8988T (cell line): ENCODE measurements at places on chromosomes 12 and 14.

GRCh38 chr12:92073094-92073493 lies 72.6 kb downstream of the BTG1 start:
- DNase-seq: no peak

GRCh38 chr12:72272091-72272661 lies at the start of gene TRHDE:
TRHDE (plus strand) TSS chr12:72272370; CDS start chr12:72272644, 274 bp downstream.
- DNase-seq: no peak

- DNase-seq: no peak
Observed at GRCh38 chr12:109890620-109891170, 9.4 kb upstream of the TCHP start.

DNA sequence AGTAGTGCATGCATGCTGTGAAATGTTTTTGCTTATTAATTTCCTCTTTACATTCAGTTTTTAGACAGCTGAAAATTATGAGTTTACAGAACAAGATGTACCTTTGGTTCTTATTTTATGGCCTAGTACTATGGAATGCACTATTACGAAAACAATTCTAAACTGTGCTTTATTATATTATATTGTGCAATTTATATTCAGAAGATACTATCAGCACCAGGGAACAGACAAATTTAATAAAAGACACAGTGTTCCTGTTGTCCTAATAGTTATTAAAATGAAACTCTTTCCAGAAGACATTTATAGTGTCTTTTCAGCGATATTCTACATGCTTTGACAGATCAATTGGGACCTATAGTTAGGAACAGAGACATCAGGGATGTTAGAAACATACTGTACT lies 427.3 kb downstream of the BTG1 start:
- DNase-seq: no peak

GRCh38 chr12:108333898-108334699 lies 5.0 kb downstream of the CMKLR1 start:
- no peak for DNase-seq

- no peak for DNase-seq
Observed at GRCh38 chr12:85392508-85392907, 112.5 kb downstream of the ALX1 start.

DNA sequence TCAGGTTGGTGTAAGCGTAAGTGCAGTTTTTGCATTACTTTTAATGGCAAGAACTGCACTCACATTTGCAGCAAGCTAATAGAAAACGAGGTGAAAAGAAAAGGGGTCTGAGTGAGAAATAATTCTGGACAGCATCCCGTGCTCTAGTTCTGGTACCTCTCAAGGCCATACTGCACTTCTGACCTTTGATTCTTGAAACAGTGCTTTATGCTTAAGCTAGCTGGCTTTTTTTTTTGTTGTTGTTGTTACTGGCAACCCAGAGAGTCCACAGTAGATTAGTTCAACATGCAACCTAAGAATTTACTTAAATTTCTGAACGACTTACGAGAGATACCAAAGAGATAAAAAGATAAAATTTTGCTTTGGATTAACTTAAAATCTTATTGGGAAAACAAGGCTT lies 75.2 kb upstream of the PRKD1 start:
- DNase-seq: no peak

- no peak for DNase-seq
Observed at GRCh38 chr14:89310211-89310610, 106.8 kb downstream of the FOXN3 start.

DNA sequence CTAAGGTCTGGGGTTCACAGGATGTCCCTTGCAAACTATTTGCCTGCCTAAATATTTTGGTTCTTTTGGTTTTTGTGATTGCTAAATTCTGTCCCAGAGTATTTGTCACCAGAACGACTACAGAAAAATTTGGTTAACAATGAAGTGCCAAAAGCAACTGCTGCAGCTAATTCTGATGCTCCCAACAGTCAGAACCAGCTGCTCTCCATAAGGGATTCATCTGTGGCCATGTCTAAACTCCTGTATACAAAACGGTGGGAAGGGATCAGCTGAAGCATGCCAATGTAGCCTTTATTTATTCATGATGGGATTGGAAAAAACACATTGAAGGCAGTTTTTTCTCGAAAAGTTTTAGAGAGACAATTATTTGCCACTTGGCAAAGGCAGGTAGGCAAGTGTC lies 29.3 kb upstream of the PELI2 start:
- no peak for DNase-seq

GRCh38 chr14:52003324-52003723 lies 14.0 kb downstream of the RTRAF start:
- no peak for DNase-seq

- no peak for DNase-seq
Observed at GRCh38 chr12:9928607-9929006, 3.6 kb downstream of the CLEC2A start.

DNA sequence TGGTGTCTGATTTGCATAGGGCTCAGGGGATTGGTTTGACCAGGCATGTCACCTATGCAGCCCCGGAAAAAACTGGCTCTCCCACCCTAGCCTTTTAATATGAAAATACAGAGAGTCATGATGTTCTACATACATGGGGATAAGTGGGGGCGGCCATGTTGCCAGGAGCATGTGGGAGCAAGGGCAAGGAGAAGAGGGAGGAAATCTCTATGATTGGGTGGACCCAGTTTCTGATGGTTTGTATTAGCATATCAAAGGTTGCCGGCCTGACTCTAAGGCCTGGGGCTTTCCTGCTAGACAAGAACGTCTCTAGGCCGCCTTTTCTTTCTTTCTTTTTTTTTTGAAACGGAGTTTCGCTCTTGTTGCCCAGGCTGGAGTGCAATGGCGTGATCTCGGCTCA lies 123.4 kb upstream of the CPSF6 start:
- DNase-seq: no peak
